ENCODE measurements at places on chromosomes 6 and 20. TPM values are rescaled to one million over a fixed set of nuclear protein-coding genes. Genes with fewer than 3 reads are reported as not detected.

SLC4A11 gene
- total RNA-seq: 5.7 TPM

GRCh38 chr20:50909413-50909812, 21.8 kb downstream of the ADNP start:
- H3K27me3 ChIP-seq: no peaks in the 10 kb centered on the region

DNA sequence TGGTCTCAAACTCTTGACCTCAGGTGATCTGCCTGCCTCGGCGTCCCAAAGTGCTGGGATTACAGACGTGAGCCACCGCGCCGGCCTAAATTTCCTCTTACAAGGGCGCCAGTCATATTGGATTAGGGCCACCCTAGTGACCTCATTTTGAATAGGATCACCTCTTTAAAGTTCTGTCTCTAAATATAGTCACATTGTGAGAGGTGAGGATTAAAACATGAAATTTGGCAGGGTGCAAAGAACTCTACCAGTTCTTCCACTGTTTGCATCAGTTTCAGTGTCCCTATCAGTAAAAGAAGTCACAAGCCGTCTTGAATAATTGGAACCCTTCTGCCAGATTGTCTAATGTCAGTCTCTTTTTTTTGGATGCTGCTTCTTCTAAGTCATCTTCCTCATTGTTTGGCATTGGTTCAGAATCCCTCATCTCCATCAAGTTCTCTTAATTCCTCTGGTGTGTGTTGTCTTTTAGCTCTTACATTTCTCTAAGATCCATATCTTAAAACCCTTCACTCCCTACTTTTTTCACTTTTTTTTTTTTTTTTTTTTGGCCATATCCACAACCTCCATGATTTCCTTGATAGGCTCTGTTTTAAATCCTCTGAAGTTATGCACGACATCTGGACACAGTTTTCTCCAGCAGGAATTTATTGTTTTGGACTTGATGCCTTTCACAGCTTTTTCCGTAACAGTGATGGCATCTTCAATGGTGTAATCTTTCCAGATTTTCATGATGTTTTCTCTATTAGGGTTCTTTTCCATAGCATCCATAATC, 56.8 kb downstream of the NCOA3 start:
- no peak overlapping the region for H3K4me3 ChIP-seq
- H3K4me1 ChIP-seq: no peaks in the 10 kb centered on the region
- no peak for DNase-seq
- H3K27ac ChIP-seq: no peak overlapping the region
- peaks cover 6% of the 10 kb centered on the region for H3K36me3 ChIP-seq

DNA sequence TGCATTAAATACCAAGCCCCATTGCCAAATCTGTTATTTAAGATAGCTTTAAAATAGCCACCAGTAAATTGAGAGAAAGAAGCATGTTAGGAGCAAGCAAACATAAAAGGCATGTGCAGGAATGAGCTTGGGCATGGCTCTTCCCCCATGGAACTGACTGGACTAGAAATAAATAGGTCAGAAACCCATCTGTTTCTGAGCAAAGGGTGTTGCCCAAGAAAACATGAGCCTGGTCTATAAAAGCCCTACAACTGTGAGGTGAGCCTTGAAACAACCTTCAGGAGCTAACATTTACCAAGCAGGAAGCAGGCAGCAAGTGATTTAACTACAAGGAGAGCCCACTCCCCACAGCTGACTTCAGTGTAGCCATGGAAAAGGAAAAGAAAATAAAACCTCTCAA, 126.3 kb downstream of the C6orf118 start:
- DNase-seq: no peak
- peak overlapping the region; percentile 97 for H3K27ac ChIP-seq
- H3K36me3 ChIP-seq: no peaks in the 10 kb centered on the region
- H3K27me3 ChIP-seq: no peaks in the 10 kb centered on the region
- no peak overlapping the region for H3K4me3 ChIP-seq

MCCD1 gene
- total RNA-seq: not detected

DNA sequence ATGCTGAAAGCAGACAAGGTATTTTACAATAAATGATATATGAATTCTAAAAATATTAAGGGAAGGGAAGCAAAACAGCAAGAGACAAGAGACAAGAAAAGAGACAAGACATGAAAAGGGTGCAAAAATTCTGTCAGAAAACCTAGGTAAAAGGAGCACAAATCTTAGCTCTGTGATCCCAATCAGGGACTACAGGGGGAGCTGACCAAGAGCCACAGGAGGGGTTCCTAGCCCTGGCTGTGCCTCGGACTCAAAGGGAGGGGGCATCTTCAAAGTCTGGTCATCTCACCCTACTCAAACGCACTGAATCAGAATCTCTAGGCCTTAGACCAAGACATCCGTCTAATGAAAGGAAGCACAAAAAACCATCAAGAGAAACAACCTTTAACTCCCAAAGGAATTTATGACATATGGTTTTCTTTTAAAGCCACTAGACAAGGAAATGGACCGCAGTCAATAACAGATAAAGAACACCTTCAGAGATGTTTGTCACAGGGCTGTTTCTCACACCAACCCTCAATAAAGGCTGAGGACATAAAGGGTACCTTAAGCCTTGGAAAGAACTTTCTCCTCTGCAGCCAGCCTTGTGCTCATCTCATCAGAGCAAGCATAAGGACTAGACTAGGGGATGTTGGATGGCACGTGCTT, 130.4 kb upstream of the CDYL start:
- H3K4me1 ChIP-seq: peaks cover 24% of the 10 kb centered on the region
- H3K36me3 ChIP-seq: no peaks in the 10 kb centered on the region
- no peak for DNase-seq
- no peak overlapping the region for H3K4me3 ChIP-seq
- H3K27me3 ChIP-seq: no peaks in the 10 kb centered on the region

- peak overlapping the region; percentile 35 for H3K4me3 ChIP-seq
- peaks cover 9% of the 10 kb centered on the region for H3K4me1 ChIP-seq
- DNase-seq: peak; percentile 90
- no peaks in the 10 kb centered on the region for H3K27me3 ChIP-seq
These were observed 15.7 kb upstream of the IGF2R start for GRCh38 chr6:159953091-159953601.

- H3K27ac ChIP-seq: no peak overlapping the region
- DNase-seq: no peak
- H3K4me3 ChIP-seq: no peak overlapping the region
- no peaks in the 10 kb centered on the region for H3K27me3 ChIP-seq
- H3K4me1 ChIP-seq: no peaks in the 10 kb centered on the region
These were observed 132.7 kb downstream of the AGPAT4 start for GRCh38 chr6:161141173-161141572.

GRIK2 gene
- total RNA-seq: 0.89 TPM

- H3K27ac ChIP-seq: peak overlapping the region; percentile 96
- DNase-seq: peak; percentile 76
- H3K4me1 ChIP-seq: peaks cover 23% of the 10 kb centered on the region
- no peaks in the 10 kb centered on the region for H3K27me3 ChIP-seq
- peaks cover 39% of the 10 kb centered on the region for H3K36me3 ChIP-seq
- H3K4me3 ChIP-seq: no peak overlapping the region
These were observed 32.7 kb upstream of the MAP7 start for GRCh38 chr6:136582711-136583471.

DNAH8 gene
- total RNA-seq: not detected

DNA sequence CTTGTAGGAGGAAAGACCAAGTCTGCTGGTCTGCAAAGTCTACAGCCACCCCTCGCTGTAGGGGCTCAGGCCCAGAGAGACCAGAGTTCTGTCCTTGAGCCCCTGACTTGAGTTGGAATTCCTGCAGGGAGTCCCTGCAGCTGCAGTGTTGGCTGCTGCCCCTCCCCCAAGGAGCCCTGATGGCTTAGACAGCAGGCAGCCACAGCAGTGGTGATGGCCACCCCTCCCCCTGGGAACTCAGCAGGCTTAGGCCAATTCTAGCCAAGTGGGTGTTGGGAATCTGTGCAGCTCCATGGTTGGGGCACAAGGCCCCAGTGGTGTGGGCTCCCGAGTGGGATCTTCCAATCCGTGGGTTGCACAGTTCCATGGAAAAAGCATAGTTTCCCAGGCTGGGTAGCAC, 345.4 kb downstream of the CD109 start:
- H3K4me3 ChIP-seq: no peak overlapping the region
- no peak for DNase-seq
- peaks cover 6% of the 10 kb centered on the region for H3K4me1 ChIP-seq
- no peak overlapping the region for H3K27ac ChIP-seq

C20orf204 gene
- 1.1 TPM for total RNA-seq

CPXM1 gene
- total RNA-seq: not detected

DNA sequence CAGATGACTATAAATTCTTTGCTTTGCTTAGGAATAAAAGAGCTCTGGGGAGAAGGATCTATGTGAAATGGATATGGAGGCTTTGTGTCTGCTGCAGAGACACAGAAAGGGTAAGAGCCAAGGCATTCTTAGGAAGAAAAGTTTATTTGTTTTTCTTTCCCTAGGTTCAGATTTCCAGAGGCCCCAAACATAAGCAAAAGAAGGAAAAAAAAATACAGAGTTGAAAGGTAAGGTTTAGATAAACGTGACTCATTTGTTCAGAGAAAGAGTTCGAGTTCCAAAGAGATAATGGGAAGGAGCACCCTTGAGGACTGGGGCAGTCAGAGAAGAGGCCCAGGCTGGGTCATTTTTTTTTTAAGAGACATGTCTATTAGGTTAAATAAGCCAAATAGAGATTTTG, 27.4 kb upstream of the BMP5 start:
- peaks cover 18% of the 10 kb centered on the region for H3K4me1 ChIP-seq
- H3K4me3 ChIP-seq: no peak overlapping the region
- H3K36me3 ChIP-seq: no peaks in the 10 kb centered on the region
- no peaks in the 10 kb centered on the region for H3K27me3 ChIP-seq
- H3K27ac ChIP-seq: no peak overlapping the region
- DNase-seq: peak; percentile 13

- DNase-seq: no peak
- no peaks in the 10 kb centered on the region for H3K4me1 ChIP-seq
- no peaks in the 10 kb centered on the region for H3K27me3 ChIP-seq
- no peak overlapping the region for H3K4me3 ChIP-seq
These were observed 21.0 kb downstream of the NFYA start for GRCh38 chr6:41093729-41094128.

DNA sequence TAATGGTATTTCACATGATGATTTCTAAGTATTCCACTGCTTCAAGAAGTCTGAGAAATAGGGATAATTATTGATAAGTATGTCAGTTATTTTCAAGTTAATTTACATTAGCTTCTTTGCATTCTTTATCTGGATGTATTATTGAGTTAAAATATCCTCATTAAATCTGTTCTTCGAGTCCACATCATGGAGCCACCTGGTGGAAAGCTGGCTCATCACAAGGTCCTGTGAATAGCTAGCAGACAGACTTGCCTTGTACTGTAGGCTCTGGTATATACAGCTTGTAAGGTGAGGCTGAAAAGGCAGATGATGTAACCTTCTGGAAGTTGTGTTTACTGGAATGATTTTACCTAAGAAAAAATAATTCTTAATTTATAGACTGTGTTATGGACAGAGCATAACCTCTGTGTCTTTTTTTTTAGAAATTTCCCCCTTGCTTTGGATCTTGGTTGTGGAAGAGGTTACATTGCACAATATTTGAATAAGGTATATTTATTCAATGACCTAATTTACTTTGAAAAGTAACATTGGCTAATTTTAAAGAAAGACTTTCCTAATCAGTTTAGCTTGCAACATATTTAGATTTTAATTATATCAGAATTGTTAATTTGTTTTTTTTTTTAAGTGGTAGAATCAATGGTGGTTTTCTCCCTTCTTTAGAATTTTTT, 3.5 kb downstream of the NDUFAF5 start:
- DNase-seq: peak; percentile 73
- no peaks in the 10 kb centered on the region for H3K27me3 ChIP-seq
- H3K4me3 ChIP-seq: peak overlapping the region; percentile 22
- H3K27ac ChIP-seq: peak overlapping the region; percentile 36
- H3K36me3 ChIP-seq: peaks cover 56% of the 10 kb centered on the region

DNA sequence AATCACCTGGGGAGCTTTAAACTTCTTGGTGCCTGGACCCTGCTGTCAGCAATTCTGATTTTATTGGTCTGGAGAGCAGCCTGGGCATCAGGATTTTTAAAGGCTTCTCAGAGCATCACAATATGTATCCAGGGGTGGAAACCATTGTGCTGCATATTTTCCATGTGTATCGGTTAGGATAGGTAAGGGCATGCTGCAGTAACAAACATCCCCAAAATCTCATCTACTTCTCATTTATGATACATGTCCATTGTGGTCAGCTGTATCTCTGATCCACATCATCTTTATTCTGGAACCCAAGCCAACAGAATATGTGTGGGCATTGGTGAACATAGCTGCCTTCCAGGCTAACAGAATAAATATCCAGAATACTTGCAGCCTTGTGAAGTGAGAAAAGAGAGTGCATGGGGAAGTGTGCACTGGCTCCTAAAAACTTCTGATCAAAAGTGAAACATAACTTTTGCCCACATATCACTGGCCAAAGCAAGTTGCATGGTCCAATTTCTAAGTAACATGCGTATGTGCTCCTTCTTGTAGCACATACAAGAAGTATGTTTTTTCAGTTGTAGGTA, 215.1 kb downstream of the ZMYND8 start:
- no peak for DNase-seq
- no peak overlapping the region for H3K4me3 ChIP-seq
- H3K36me3 ChIP-seq: no peaks in the 10 kb centered on the region

RAMACL gene
- 5.3 TPM for total RNA-seq

DNA sequence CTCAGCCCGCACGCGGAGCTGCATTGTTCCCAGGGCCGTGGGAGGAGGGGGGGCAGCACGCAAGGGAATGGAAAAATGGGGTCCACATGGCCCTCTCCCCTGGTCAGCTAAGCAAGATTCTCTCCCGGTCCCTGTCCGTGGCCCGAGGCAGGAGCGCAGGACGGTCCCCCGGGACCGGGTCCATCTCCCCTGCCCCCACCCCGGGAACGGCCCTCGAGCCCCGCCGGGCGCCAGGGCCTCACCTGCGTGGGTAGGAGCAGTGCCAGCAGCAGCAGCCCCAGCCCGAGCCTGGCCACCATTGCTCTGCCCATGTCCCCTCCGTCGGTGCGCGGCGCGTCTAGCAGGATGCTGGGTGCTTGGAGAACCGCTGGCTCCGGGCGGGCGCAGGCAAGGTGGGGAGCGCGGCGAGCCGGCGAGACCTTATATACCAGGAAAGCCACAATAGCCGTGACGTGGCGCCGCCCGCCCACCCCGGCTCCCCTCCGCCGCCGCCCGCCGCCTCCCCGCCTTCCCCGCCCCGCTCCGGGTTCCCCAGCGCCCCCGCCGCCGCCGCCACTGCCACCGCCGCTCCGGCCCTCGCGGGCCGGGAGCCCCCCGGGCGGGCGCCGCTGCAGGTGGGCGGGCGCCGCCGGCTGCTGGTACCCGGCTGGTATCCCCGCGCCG, at the start of gene CD24:
CD24 (minus strand) TSS at position 394 of the 663 bp plus-strand sequence; CDS start at position 311, 83 bp downstream.
- no peaks in the 10 kb centered on the region for H3K36me3 ChIP-seq
- DNase-seq: peak; percentile 28
- no peaks in the 10 kb centered on the region for H3K27me3 ChIP-seq
- H3K27ac ChIP-seq: no peak within 1 kb of the TSS

PFDN6 gene
- 54.7 TPM for total RNA-seq

DNA sequence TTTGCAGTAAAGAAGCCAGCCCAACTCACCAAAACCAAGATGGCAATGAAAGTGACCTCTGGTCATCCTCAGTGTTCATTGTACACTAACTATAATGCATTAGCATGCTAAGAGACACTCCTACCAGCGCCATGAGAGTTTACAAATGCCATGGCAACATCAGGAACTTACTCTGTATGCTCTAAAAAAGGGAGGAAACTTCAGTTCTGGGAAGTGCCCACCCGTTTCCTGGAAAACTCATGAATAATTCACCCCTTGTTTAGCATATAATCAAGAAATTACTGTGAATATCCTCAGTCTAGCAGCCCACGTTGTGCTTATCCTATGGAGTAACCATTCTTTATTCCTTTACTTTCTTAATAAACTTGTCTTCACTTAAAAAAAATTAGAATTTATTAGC, 19.4 kb upstream of the TRERF1 start:
- H3K27ac ChIP-seq: no peak overlapping the region
- no peaks in the 10 kb centered on the region for H3K36me3 ChIP-seq
- no peak for DNase-seq
- no peaks in the 10 kb centered on the region for H3K27me3 ChIP-seq
- H3K4me1 ChIP-seq: no peaks in the 10 kb centered on the region

GNAS gene
- 629 TPM for total RNA-seq
